Immature natural killer cell (primary cell): ENCODE measurements at places on chromosomes 5 and 9.

DNA sequence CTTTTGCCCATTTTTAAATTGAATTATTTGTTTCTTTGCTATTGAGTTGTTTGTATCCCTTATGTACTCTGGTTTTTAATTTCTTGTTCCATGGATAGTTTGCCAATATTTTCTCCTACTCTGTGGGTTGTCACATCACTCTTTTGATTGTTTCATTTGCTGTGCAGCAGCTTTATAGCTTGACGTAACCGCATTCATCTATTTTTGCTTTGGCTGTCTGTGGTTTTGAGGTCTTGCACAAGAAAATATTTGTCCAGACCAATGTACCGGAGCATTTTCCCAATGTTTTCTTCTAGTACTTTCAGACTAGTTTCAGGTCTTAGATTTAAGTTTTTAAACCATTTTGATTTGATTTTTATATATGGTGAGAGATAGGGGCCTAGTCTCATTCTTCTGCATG is 36.2 kb upstream of the ZNF366 start:
- DNase-seq = no peak

GRCh38 chr9:87792831-87793288 is 66.9 kb downstream of the CTSL start:
- DNase-seq = peak; percentile 40

GRCh38 chr9:2288309-2288708 is 273.2 kb downstream of the SMARCA2 start:
- no peak for DNase-seq

GRCh38 chr9:7879551-7880245 is 80.1 kb upstream of the DMAC1 start:
- peak; percentile 67 for DNase-seq

GRCh38 chr5:146112476-146112875 is 7.1 kb upstream of the PLAC8L1 start:
- no peak for DNase-seq

DNA sequence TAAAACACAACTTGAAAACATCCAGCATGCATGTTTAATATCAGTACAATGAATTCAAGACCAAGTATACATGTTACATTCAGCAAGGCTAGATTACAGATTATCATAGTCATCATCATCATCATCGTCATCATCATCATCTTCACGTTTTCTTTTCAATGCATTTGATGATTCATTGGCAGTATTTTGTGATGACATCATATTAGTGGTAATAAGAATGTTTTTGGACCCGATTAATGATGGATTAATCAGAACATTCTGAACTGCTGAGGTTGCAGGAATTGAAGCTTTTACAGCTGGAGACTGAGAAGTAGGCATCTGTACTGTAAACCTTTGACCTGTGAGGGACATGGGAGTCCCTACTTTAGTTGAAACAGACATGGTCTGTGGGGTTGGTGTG is 4.5 kb downstream of the AK6 start:
- no peak for DNase-seq

GRCh38 chr9:37747271-37747753 is 6.3 kb upstream of the TRMT10B start:
- DNase-seq = peak; percentile 35
